ENCODE measurements at places on chromosomes 6 and 20.

- DNase-seq: no peak
Observed at GRCh38 chr6:18835976-18836375, 448.8 kb downstream of the RNF144B start.

DNA sequence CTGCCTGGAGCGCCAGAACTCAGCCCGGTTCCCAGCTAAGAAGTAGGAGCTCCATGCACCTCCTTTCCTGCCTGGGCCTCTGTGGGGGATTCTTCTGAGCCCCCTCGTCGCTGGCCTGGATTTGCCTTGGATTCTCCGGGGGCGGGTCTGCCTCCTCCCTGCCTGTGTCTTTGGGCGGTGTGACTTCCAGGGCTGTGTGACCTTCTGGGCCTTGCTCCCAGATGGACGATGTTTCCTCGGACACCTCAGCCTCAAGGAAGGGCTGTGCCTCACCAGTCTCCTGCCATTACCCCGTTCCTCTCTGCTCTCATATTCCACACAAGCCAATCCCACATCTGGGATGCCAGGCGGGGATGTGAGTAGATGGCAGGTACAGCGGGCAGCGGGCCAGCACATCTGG is 76.8 kb downstream of the ERMARD start:
- DNase-seq: no peak

DNA sequence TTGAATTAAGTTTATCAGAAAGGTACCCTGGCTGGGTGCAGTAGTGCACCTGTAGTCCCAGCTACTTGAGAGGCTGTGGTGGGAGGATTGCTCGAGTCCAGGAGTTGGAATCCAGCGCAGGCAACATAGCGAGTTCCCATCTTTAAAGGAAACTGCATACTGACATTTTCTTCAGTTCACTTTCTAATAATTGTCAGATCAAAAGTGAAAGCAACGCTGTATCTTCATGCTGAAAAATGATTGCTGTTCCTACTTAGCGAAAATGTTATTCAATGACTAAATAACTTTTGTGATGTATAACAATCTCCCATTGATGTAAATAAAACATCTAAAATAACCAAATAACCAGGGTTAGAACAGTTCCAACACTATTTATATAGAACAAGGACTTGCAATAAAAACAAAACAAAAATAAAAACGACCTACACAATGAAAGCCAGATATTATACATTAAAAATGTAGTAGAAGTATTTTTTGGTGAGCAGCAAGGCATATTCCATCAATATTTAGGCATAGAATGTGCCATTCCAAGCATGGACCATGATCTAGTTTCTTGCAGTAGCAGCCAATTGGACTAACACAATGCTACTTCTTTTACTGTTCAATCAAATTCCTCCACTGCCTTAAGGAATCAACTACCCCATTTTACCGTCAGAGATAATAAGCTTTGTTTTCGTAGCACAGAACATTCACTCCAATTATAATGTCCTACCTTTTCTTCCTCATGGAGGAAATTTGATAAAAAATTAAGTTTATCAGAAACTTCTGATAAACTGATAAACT is 1.5 kb downstream of the LATS1 start:
- DNase-seq: no peak

- no peak for DNase-seq
Observed at GRCh38 chr6:160791981-160792418, 90.0 kb downstream of the PLG start.
